ENCODE measurements at places on chromosomes 3 and 15.

GRCh38 chr3:144556392-144556791, 584.8 kb downstream of the DIPK2A start:
- DNase-seq = no peak

DNA sequence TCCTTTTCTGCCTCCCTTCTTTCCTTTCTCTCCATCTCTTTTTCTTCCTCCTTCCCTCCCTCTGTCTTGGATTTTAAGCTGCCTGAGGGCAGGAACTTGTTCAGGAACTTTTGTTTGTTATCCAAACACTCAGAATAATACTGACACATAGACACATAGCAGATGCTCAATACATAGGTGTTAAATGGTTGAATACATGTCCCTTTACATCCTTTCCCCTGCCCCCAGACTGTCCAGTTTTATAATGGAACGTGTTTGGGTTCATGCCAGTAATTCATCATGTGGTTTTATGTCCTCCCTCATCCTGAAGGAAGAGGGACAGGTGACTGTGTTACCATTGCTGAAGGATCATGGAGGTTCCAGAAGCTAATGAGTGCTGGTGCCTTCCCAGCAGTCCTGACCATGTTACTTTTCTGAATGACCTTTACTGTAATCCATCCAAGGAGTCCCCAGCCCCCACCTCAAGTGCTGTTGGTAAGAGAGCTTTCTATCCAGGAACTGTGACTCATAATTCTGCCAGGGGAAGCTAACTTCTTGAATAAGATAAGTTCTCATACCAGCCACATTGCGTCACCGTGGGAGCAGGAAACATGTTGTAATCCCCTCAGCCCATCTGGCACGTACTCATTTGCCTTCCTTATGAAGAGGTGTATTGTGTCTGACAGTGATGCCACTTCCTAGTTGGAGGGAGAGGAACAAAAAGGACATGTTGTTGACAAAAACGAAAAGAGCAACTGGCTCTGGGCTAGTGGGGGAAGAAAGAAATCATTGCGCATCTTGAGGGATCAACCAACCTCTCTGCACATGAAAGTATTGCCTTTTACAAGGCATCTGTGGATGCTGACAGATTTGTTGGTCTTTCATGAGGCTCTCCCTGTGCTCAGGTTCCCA, 52.4 kb downstream of the IL1RAP start:
- DNase-seq = no peak

GRCh38 chr3:9595877-9596276, 42.3 kb upstream of the LHFPL4 start:
- no peak for DNase-seq

DNA sequence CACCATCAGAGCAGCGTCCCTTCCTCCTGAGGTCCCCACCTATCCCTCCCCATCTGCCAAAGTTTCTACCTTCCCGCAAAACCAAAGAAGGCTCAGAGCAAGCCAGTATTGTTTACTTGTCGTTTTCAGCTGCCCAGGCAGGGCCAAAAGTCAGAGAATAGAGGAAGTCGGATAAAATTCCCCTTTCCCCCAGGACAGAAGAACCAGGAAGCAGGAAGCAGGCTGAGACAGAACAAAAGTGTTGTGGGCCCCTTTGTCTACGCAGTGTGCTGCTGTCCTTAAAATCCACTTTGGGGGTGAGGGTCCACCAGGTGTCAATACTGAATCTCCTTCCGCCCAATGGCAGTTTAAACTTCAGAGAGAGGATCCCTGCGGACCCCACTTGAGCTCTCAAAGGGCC, 18.5 kb upstream of the RPL32 start:
- no peak for DNase-seq

DNA sequence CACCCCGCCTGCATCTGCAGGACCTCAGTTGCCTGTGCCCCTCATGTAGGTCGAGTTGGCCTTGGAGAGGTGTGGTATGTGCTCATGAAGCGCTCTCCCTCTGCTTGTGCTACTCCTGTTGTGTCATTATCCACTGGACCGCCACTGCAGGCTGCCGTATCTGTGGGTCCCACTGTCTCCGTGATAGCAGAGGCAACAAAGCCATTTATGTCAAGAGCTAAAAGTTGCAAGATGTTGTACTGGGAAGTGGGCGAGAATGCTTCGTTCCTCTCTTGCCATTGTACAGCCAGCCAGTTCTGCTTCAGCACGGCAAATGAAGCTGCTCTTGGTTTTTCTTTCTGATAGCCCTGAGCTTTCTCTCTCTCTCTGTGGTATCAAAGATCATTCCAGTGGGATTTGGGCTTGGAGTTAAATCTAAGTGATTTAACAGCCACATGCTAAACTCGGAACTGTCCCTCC, 89.0 kb downstream of the TMEM212 start:
- DNase-seq = no peak

- no peak for DNase-seq
Measured at GRCh38 chr15:78368651-78369050, 28.5 kb downstream of the CRABP1 start.

DNA sequence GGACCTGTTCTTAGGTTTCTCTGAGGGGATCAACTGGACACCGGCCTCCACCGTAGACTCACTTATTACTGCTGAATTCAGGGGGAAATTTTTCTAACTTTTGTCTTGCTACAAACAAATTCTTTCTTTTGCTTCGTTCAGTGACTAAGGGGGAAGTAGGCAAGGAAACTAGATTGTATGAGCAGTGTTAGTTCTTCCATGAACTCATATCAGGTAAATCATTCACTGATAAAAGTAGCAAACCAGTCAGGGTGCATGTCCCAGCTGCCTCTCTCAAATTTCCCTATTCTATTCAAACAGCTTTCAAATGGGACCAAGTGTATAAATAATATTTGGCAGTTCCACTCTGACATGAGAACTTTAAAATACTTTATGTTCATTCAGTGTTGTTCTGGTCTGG, 7.3 kb upstream of the CCDC13 start:
- DNase-seq = no peak

DNA sequence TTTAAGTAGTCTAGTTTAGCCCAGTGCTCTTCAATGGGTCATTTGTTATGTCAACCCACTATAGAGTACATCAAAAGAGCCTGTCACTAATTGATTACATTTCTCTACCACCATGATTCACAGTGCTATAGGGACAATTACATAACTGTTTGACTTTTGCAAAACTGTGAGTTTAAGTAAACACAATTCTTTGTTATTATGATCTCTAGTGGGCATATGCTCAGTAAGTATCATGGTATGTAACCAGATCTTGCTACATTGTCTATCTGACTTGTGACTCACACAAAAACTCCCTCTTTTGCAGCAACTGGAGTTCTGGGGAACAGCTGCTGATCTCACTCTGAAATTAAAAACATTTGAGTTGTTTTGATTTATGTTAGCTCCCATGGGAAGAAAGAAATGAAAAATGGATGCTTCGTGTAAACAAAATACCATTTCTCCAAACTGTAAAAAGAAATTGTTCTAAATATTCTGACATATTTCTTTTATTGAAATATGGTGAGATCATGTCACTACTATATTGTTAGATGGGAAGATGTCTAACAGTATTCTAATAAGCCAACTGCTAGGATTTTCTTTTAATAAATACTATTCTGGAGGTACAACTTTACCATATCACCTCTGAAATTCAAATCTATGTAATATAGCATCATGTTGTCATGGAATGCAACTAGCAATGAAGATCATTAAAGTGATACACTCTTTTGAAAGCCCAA, 470.4 kb downstream of the ROBO1 start:
- DNase-seq = no peak

DNA sequence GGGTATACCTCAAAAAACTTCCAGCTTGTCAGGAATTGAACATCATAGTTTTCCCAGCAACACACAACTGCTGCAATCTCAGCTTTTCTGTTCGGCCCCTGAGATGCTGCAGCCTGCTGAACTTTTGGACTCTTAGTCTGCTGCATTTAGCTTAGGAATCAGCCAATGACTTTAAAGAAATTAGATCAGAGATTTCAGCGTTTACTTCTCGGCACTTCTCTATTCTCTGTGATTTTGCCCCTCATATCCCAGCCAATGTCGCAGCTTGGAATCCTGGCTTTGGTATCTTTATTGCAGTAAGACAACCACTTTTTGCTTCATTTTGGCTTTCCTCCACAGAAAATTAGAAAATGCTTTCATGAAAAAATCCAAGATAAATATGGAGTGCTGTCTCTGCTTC, 86.3 kb upstream of the MCTP2 start:
- DNase-seq = no peak

GRCh38 chr3:46910166-46910760, 32.7 kb downstream of the PTH1R start:
- no peak for DNase-seq

DNA sequence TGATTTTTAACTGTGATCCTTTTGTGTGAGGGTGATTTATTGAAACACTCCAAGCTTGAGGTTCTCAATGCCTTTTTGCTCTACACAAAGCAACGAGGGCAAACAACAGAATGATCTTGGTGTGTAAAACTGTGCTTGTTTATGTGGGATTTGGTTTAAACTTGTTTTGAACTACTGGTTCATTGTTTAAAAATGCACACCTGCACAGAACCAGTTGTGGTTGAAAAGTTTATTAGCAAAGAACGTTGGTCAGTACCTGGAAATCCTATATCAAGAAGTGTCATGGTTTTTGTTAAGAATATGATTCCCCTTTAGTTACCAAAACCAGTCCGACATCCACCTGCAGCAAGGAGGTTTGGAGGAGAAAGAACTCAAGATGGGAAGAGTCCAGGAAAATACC, 239.4 kb downstream of the WNT5A start:
- DNase-seq = no peak

DNA sequence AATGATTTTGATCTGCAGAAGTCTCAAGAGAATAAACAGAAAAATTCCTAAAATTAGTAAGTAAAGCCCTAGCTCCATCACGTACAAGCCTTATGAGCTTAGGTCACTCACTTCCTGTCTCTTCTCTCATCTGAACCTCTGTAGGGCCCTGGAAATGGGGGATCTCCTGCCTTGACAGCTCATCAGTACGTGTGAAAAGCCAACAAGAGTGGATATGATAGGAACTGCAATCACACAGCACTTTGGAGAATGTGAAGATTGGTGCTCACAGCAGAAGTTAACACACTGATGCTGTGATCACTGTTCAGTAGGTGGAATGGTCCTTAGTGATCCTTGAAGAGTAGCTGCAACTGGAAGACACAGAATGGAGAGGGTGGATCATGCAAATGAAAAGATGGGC, 27.8 kb upstream of the ALDH1L1 start:
- DNase-seq = no peak

DNA sequence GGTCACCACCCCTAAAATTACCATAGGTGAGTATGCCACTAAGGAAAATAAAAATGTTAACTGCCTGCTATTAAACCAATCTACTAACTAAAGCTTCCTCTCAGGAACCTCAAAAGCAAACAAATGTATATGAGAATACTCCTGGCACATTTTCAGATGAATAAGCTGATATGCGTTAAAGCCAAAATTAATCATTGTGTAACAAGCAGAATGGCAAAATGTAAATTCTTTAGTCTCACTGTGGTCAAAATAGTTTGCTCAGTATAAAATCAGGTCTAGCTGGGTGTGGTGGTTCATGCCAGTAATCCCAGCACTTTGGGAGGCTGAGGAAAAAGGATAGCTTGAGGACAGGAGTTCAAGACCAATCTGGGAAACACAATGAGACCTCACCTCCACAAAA, 53.6 kb downstream of the SUMF1 start:
- DNase-seq = no peak

DNA sequence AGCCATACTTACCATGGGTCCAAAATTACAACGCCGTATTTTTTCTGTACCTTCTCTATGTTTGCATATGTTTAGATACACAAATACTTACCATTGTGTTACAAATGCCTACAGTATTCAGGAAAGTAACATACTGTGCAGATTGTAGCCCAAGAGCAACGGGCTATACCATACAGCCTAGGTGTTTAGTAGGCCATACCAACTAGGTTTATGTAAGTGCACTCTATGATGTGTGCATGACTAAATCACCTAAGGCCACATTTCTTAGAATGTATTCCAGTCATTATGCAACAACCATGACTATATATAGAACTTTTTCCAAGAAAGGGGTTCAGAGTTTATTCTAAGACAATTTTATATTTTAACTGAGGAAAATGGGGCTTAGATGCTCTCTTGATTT, 411.7 kb downstream of the MAGI1 start:
- no peak for DNase-seq

DNA sequence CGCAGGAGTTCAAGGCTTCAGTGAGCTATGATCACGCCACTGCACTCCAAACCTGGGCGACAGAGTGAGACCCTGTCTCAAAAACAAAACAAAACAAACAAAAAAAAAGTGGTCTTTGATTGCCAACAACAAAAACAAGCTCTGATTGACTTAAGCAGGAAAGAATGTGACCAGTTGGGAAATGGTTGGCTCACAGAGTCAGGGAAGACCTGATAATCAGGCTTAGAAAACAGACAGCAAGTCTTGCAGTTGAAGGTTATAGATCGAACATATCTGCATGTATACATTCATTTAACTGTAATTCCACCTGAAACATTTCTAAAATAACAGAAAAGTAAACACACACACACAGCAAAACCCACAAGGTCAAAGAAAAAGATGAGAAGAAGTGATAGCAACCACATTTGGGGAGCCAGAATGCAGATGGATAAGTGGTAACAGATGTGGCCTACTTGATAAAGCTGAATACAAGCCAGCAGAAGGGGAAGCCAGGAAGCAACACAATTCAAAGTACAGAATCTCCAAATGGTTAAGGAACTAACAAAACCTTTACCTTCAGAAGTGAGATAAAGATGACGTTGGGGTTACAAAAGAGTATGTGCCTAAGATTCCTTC, 699.9 kb upstream of the ZNF385D start:
- DNase-seq = no peak

DNA sequence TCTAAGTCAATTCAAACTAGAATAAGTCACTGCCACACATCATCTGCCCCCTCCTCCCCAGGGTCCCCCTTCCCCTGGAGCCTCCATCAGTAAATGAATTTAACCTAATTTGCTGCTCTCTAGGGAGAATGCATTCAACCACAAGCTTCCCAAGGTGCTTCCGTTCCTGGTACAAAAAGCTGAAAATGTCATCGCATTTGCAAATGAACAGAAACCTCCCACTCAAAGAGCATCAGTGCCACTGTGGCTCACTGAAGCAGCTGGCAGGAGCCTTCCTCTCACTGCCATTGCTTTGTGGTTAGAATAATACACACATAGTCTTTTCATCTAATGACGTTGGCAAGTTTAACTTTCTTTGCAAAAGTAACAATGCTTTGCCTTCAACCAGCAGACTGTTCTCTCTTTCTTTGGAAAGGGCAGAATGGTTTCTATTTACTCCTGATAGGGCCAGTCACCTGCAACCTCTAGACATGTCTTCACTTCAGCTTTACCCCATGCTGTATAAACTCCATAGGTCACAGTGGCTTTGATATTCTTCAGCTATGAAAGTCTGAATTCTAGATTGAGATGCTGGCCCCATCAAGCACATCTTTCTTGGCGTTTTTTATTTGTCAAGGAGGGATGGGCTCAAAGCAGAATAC, 238.1 kb downstream of the CPNE4 start:
- DNase-seq = no peak

GRCh38 chr15:87038404-87038803, 958.7 kb downstream of the AGBL1 start:
- DNase-seq = no peak

Data from activated CD8-positive, alpha-beta memory T cell treated with anti-CD3 and anti-CD28 coated beads for 1 hour (primary cell).